Stimulated activated CD4-positive, alpha-beta T cell treated with anti-CD3 and anti-CD28 coated beads, Interleukin-1b, Interleukin-23, amount 100 ng/mL, for 1 hour (primary cell): ENCODE measurements at places on chromosomes 1 and 21.

GRCh38 chr1:165631342-165632151, 513 bp downstream of the MGST3 start:
- no peak for DNase-seq

GRCh38 chr1:94280541-94280940, 43.2 kb upstream of the ARHGAP29 start:
- DNase-seq, result no peak

GRCh38 chr1:58886611-58887010, 102.8 kb upstream of the JUN start:
- DNase-seq, result no peak

DNA sequence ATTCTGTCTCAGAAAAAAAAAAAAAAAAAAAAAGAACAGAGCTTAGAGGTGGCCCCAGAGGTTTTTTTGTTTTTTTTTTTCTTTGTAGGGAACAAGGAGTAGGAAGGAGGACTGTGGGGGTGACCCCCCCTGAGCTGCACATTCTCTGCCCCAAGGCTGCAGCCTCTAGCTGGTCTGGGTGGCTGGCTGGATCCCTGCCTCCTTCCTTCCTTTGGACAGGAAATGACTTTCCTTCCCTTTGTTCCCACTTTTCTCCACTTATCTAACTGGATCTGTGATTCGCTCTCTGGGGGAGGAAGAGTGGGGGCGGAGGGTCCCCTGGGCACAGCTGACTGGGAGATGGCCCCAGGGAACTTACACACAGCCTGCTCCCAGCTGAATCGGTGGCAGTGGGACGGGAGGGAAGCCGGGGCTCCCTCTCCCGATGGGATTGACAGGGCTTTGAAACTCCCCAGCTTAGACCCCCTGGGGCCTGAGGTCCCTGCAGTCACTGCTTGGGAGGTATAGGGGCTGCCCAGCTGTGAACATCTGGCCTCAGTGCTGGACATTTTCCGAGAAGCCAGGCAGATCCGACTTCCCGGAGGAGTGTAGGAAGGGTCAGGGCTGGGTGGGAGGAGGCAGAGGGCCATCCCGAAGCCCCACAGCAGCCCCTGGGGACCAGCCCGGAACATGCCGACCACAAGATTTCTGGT, 2.1 kb downstream of the FBLIM1 start:
- no peak for DNase-seq

DNA sequence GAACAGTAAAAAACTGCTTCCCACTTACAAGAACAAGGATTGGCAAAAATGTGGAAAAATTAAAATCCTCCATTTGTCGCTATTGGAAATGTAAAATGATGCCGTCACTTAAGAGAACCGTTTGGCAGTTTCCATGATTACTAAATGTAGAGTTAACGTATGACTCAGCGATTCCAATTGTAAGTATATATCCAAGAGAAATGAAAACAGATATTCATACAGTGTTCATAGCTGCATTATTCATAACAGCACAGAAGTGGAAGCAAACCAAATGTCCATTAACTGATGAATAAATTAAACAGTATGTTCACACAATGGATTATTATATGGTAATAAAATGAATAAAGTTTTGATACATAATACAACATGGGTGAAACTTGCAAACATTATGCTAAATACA, 971.0 kb downstream of the AMY1C start:
- no peak for DNase-seq

GRCh38 chr1:41328780-41329640, 32.2 kb upstream of the FOXO6 start:
- no peak for DNase-seq

DNA sequence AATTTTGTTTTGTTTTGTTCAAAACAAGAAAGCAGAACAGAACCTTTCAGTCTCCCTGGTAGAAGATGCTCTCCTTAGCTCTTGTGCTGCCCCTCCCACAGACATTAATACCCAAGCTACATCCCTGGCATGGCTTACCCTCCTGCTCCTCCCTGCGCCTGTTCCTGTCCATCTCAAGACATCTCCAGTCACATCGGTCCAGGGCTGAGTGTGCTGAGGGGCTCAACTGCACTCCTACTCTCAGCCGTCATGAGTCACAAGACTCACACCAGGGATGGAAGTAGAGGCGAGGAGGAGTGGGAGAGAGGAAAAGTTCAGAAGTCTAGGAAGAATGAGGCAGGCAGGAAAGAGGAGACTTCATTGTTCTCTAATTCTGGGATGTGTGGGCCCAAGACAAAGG, 9.2 kb upstream of the TACSTD2 start:
- no peak for DNase-seq

GRCh38 chr1:34918386-34918976, 11.0 kb downstream of the DLGAP3 start:
- DNase-seq, result no peak

GRCh38 chr1:5595531-5596170, 396.6 kb downstream of the NPHP4 start:
- DNase-seq, result no peak

- no peak for DNase-seq
Measured at GRCh38 chr1:119885903-119886783, 10.2 kb downstream of the ADAM30 start.

- no peak for DNase-seq
Measured at GRCh38 chr1:1181938-1182410, 8.3 kb downstream of the TTLL10 start.
